CD8-positive, alpha-beta T cell (primary cell): ENCODE measurements at places on chromosomes 3 and 15.

- DNase-seq, result no peak
These were observed 37.6 kb upstream of the SLC9A9 start for GRCh38 chr3:143885780-143886427.

- DNase-seq, result no peak
These were observed 113.6 kb upstream of the TPM1 start for GRCh38 chr15:62929000-62929357.

DNA sequence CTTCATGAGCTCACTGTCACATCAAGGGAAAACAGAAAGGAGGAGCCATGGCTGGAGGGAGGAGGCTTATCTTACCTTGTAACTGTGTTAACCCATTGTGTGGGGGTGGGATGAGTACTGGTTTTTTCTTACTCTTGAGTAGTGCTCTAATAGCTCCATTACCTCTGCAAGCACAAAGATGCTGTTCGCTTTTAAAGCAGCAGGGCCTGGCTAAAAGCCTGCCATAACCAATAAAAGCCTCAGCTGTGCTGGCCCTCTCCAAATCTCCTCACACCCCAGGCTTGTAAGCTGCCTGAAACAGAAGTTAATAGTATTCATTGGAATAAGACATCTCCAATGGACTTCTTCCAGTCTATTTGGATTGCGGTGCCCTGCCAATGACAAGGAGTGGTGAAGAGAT, 544.1 kb downstream of the TUSC7 start:
- no peak for DNase-seq

- no peak for DNase-seq
These were observed 5.9 kb downstream of the MME start for GRCh38 chr3:155086051-155086450.

DNA sequence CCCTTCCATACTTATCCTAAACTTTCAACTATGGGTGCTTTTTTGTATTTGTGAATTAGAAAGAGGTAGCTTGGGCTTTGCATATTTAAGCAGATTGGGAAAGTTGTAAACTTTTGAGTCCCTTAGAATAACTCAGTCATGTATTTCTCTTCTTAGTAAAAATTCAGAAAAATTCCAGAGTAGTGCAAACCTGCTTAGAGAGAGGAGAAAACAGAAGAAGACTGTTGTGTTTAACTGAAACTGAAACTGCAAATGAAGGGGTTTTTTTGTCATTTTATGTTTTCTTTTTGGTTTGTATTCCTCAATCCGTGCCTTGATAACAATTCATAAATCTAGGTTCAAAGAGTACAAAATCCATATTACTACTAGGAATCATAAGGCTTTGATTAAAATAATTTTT, 31.3 kb downstream of the CD200 start:
- no peak for DNase-seq

DNA sequence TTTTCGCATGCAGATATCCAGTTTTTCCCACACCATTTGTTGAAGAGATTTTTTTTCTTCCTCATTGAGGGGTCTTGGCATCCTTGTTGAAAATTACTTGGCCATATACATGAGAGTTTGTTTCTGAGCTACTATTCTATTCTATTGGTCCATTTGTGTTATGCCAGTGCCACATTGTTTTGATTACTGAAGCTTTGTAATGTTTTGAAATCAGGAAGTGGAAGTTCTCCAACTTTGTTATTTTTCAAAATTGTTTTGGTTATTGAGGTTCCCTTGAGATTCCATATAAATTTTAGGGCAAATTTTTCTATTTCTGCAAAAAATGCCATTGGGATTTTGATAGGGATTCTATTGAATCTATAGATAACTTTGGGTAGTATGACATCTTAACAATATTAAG, 130.3 kb upstream of the PFN2 start:
- DNase-seq, result no peak

GRCh38 chr3:23728601-23729117, 77.1 kb upstream of the UBE2E1 start:
- no peak for DNase-seq

GRCh38 chr3:157311633-157312375, 124.8 kb upstream of the PTX3 start:
- no peak for DNase-seq

GRCh38 chr3:174659511-174659910, 199.6 kb upstream of the NAALADL2 start:
- no peak for DNase-seq

GRCh38 chr15:45497261-45497660, 25.3 kb downstream of the SLC30A4 start:
- no peak for DNase-seq

DNA sequence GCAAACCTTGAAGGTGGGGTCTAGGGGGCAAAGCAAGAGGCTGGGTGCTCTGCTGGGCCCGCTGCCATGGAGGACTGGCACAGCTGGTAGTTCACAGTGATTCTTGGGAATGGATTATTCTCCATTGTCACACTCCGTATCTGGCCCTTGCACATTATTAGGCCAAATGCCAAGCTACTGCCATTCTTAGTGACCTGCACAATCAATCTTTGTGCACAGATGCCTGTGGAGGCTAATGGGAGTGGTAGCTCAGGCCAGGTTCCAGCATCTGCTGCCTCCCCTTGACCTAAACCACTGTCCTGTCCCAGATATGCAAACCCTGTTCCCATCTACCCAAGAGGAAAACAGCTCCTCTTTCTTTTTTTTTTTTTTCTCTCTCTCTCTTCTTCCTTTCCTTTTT, 67.5 kb downstream of the TIPARP start:
- DNase-seq, result no peak
